Activated CD4-positive, alpha-beta T cell treated with anti-CD3 and anti-CD28 coated beads, Interleukin-2, amount 50 U/mL, for 4 hours (primary cell): ENCODE measurements at places on chromosomes 7 and 10.

GRCh38 chr7:4460597-4460996, 221.5 kb upstream of the FOXK1 start:
- no peak for DNase-seq

- no peak for DNase-seq
Observed at GRCh38 chr10:50807851-50808776, 68.4 kb downstream of the ASAH2B start.

- DNase-seq = no peak
Observed at GRCh38 chr7:75771224-75771623, 787 bp downstream of the CCL26 start.

DNA sequence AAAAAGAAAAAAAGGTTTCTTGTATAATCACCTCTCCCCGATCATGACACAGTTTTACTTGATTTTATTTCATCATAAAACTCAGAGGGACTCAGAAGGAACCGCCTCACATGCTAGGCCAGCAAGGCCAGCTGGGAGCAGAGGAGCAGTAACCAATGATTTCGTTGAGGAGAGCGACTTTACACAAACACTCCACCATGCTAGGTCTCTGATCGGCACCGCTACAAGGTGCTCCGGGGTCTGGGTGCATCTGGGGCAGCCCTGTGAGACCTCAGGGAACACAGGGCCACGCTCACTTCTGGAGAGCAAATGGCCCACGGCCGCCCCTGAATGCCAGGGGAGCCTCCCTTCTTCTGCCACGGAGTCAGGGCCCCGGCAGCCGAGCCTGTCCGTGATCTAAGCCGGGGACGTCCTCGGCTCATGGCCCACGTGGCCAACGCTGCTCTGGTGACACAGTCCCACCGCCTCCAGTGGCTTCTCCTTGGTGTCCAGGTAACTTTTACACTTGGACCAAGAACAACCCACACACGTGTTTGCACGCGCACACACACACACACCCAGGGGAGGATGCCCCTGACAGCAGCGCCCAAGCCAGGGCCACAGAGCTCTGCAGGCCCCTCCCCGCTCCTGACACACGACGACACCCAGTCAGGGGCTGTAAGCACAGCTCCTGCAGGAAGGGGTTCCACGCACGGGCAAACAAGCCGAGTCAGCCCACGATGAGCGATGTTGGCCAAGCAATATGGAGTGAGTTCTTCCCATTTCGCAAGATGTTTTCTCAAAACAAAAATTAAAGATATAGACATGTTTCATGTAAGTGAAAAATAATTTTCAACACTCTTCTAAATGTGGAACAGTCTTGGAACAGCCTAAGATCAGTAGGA, 332.3 kb downstream of the DNAJB6 start:
- DNase-seq = no peak

DNA sequence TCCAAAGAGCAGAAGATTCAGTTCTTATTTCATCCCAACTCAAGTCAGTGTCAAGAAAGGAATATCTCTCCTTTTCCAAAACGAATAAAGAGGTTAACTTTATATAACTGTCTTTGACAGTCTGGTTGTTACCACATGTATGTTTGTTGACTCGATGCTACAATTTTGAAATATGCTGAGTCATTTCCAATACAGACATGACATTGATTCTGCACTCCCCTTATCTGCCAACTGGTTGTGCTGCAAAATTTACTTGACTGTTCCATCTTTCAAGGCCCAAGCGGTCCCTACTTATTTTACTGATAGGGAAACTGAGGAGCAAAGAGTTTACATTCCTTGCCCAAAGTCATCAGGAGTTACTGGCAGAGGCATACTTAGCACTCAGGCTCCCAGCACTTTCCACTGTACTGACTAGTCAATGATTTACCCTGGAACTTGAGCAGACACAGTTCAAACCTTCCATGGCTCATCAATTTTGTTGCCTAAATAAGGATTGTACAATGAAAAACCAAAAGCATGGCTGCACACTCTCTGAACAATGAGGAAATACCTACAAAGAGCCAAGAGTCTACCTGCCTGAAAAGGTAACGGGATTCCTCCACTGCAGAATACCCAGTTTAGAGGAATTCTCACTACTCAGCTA, 52.8 kb downstream of the ABLIM1 start:
- no peak for DNase-seq

DNA sequence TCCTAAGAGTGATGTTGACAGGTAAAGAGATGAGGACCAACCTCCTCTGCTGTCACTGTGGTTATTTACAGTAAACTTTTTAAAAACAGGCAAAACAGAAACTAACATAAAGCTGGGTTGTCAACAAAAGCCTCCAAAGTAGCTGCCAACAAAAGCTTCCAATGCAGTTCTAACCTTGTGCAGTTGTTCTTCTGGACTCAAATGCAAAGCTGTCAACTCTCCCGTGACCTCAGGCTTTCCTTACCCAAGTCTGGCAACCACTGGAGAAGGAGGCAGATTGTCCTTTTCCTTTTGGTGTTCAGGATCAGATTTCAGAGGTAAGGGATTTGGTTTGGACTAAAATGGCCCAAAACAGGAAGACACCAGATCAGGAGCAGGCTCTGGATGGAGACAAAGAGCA, 63.1 kb downstream of the DLG5 start:
- DNase-seq = no peak

DNA sequence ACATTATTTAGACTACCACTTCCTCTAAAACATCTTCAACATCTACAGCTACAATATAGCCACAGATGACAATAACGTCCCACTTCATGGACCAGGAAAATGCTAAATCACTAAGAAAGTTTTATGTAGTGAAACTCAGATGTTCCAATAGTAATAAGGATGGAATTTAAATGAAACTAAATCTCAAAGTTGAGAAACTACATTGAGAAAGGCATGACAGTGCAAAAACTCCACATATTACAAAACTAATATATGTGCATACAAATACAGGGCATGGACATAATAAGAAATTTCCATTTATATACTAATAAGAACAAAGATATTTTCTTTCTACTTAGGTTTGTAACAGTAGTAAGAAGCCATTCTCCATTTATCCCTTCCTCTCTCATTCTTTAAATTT, 31.1 kb downstream of the POT1 start:
- DNase-seq = no peak

GRCh38 chr10:43458227-43458626, 21.3 kb downstream of the ZNF487 start:
- no peak for DNase-seq

DNA sequence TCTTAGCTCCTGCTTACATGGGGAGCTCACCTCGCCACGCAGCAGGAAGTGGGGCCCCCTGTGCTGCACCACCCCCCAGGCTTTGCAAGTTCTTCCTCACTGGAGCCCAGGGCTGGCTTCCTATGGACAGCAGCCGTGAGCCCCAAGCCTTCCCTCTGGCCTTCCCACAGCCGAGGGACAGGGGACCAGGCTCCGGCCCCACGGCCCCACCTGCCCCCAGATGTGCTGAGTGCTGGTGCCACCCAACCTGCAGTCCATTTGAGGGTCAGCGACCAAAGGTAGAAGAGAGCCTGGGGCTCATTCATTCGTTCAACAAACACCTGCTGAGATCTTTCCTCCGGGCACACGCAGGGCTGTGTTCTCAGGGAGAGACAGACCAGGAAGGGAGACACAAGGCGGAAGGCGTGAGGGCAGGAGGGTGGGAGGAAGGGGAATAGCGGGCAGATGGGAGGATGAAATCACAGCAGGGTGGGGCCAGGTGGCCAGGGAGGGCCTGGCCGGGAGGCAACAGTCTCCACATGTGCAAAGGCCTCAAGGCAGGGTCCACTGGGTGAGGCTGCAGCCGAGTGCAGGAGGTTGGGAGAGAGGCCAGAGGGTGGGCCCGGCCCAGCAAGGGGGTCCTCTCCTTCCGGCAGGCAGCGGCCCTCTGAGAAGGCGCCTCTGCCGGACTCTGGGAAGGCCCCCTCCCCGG, 100.1 kb downstream of the FOXL3 start:
- no peak for DNase-seq

GRCh38 chr7:42395607-42396006, 158.6 kb upstream of the GLI3 start:
- no peak for DNase-seq

DNA sequence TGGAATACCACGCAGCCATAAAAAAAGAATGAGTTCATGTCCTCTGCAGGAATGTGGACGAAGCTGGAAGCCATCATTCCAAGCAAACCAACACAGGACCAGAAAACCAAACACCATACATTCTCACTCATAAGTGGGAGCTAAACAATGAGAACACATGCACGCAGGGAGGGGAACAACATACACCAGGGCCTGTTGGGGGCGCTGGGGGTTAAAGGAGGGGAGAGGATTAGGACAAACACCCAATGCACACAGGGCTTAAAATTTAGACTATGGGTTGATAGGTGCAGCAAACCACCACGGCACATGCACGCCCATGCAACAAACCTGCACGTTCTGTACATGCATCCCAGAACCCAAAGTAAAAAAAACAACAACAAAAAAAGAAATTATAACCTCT, 23.3 kb downstream of the RNF133 start:
- no peak for DNase-seq

DNA sequence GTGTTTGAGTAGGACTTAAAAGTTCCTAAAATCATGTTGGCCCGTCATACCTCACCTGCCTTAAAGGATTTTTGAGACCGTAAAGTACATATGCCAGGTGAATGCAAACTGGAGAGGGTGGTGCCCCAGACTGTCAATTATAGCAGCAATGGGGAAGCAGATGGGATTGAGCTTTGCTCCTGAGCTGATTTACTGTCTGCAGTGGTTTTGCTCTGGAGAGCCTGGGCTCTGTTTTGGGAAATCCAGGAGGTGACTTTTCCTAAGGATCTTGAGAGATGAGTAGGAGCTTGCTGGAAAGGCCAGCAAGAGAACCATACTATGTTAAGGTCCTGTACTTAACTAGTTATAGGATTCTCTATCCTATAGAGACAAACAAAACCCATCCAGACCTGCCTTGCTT, 43.0 kb downstream of the COL13A1 start:
- DNase-seq = no peak

DNA sequence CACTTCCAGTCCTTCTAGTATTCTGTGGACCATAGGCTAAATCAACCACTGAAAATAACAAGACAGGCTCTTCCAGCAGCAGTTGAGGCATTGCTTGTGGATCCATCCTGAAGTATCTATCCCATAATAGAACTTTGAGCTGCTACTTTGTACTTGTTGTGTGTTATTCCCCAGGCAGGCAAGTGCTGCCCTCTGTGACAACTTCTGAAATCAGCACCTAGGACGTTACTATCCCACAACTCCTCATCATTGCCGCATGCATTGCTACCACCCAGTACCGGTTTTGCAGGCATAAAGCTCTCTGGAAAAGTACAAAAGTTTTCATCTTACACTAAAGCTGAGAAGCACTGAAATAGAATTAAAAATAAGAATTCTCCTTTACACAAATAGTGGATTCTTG, 145.3 kb downstream of the HTR7 start:
- no peak for DNase-seq

GRCh38 chr7:88071994-88072714, 138.1 kb downstream of the ADAM22 start:
- no peak for DNase-seq

DNA sequence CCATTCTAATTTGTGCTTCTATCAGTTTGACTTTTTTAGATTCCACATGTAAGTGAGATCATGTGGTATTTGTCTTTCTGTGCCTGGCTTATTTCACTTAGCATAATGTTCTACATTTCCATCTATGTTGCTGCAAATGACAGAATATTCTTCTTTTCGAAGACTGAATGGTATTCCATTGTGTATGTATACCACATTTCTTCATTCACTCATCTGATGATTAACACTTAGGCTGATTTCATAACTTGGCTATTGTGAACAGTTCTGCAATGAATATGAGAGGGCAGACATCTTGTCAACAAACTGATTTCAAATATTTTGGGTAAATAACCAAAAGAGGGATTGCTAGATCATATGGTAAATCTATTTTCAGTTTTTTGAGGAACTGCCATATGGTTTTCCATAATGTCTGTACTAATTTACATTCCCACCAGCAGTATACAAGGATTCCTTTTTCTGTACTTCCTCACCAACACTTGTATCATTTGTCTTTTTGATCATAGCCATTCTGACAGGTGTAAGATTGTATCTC, 52.9 kb downstream of the ZNF22 start:
- DNase-seq = no peak

- DNase-seq = no peak
Observed at GRCh38 chr7:99740573-99741440, 5.8 kb upstream of the CYP3A7 start.

- DNase-seq = no peak
Observed at GRCh38 chr10:91617072-91617609, 15.7 kb downstream of the PPP1R3C start.

GRCh38 chr7:131312838-131313237, 14.8 kb upstream of the MKLN1 start:
- DNase-seq = no peak

DNA sequence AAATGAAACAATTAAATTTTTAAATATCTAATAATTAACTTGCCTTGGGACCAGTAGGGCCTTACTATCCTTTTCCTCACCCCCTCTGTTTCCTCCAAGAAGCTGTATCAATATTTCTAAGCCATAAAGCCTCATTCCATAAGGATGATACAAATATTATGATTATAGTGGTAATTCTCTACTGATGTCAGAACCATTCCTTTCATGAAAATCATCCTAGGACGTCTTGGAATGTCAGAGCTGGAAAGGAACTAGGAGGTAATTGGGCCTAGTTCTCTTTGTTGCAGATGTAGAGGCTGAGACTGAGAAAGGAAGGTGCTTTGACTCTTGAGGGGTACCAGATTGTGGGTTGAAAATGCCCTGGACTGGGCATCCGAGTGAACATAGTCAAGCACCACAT, 766.7 kb upstream of the GHITM start:
- no peak for DNase-seq

DNA sequence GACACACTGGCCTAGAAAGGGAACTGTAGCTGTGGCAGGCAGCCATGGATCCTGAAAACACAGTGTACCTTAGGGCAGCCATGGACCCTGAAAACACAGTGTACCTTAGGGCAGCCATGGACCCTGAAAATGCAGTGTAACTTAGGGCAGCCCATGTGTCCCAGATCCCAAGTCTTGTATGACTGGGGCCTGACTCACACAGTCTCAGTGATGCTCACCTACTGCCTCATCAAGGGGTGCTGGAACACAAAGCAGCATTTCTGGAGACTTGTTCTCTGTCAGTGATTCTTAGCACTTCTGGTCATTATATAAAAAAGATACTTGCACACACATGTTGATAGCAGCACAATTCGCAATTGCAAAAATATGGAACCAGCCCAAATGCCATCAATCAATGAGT, 70.2 kb upstream of the LAMB4 start:
- no peak for DNase-seq

DNA sequence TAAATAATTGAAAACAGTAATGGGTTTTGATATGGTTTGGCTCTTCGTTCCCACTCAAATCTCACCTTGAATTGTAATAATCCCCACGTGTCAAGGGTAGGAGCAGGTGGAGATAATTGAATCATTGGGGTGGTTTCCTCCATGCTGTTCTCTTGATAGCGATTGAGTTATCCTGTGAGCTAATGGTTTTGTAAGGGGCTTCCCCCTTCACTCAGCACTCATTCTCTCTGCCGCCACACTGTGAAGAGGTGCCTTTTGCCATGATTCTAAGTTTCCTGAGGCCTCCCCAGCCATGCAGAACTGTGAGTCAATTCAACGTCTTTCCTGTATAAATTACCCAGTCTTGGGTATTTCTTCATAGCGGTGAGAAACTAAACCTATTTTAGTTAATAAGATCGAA, 551.7 kb upstream of the POT1 start:
- no peak for DNase-seq
